ENCODE measurements at places on chromosomes 16 and 17. TPM values are rescaled to one million over a fixed set of nuclear protein-coding genes. Genes with fewer than 3 reads are reported as not detected.

Gene RRAD
- total RNA-seq = 0.89 TPM

Gene IGF2BP1
- total RNA-seq = 51.4 TPM

- DNase-seq = peak; percentile 48
- peak overlapping the region; percentile 93 for H3K4me3 ChIP-seq
- peak overlapping the region; percentile 100 for H3K27ac ChIP-seq
- no peaks in the 10 kb centered on the region for H3K27me3 ChIP-seq
Measured at GRCh38 chr16:71807905-71808592, 585 bp downstream of the AP1G1 start.

- H3K27me3 ChIP-seq = no peaks in the 10 kb centered on the region
- no peaks in the 10 kb centered on the region for H3K4me1 ChIP-seq
- no peak overlapping the region for H3K27ac ChIP-seq
- H3K36me3 ChIP-seq = peaks cover 24% of the 10 kb centered on the region
- no peak overlapping the region for H3K4me3 ChIP-seq
Measured at GRCh38 chr16:67762385-67762784, 43.3 kb upstream of the GFOD2 start.

Gene MPP3
- total RNA-seq = 6.1 TPM

Gene LAT
- total RNA-seq = 12.0 TPM

DNA sequence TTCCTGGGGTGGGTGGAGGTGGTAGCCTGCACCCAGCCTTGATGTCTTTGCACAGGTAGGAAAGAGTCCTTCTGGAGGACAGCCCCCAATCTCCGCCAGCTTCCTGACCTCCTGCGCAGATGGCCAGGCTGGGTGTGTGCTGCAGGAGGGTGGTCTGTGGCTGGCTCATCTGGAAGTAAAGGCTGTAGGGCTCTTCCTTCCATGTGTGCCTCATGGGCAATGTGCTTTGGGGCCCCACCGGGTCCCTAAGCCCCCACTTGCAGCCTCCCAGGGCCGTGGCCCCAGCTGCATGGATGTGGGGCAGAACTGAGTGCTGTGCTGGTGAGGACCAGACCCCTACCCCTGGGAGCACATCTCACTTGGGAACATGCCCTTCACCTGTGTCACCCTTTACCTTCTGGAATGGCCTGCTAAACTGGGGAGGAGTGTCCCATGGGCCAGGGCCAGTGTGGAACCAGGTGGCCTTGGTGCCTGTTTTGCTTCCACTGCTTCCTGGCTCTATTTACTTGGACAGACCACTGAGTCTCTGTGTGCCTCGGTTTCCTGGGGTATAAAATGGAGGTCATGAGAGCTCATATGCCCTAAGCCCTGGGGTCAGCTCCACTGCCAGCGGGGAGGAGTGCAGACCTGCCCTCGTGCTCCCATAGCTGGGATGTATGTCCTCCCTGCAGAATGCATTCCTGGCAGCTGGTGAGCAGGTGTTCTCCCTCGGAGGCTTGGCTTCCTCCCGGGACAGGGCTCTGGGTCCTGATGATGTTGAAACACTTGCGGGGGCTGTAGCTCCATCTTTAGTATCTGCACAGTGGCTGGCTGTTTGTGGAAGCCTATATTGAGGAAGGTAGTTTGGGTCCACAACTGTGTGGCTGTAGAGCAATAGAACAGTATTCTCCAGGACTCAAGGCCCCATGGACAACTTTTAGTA is 18.0 kb downstream of the MPRIP start:
- H3K4me1 ChIP-seq = peaks cover 47% of the 10 kb centered on the region
- no peak for DNase-seq
- no peak overlapping the region for H3K27ac ChIP-seq
- H3K4me3 ChIP-seq = no peak overlapping the region
- peaks cover 5% of the 10 kb centered on the region for H3K36me3 ChIP-seq

GRCh38 chr16:88681709-88682451 is 4.4 kb downstream of the SNAI3 start:
- no peak for DNase-seq
- no peaks in the 10 kb centered on the region for H3K36me3 ChIP-seq
- peaks cover 2% of the 10 kb centered on the region for H3K4me1 ChIP-seq
- H3K27me3 ChIP-seq = peaks cover 21% of the 10 kb centered on the region
- no peak overlapping the region for H3K27ac ChIP-seq

Gene C16orf54
- not detected for total RNA-seq

Gene KRT25
- total RNA-seq = not detected

Gene GLYR1
- 76.9 TPM for total RNA-seq

- peaks cover 20% of the 10 kb centered on the region for H3K4me1 ChIP-seq
- no peak for DNase-seq
- H3K27me3 ChIP-seq = no peaks in the 10 kb centered on the region
Measured at GRCh38 chr17:78617511-78618061, 40.4 kb upstream of the DNAH17 start.

- H3K27me3 ChIP-seq = peaks cover 35% of the 10 kb centered on the region
- no peak overlapping the region for H3K4me3 ChIP-seq
- H3K36me3 ChIP-seq = no peaks in the 10 kb centered on the region
Measured at GRCh38 chr17:61584866-61585265, 6.2 kb downstream of the NACA2 start.

Gene PTGES3L
- total RNA-seq = 0.35 TPM

GRCh38 chr17:19629449-19629848 is 19.1 kb upstream of the ALDH3A2 start:
- no peaks in the 10 kb centered on the region for H3K27me3 ChIP-seq
- H3K36me3 ChIP-seq = no peaks in the 10 kb centered on the region
- DNase-seq = no peak
- H3K4me3 ChIP-seq = no peak overlapping the region

- peaks cover 13% of the 10 kb centered on the region for H3K36me3 ChIP-seq
- H3K4me3 ChIP-seq = peak overlapping the region; percentile 89
- H3K27ac ChIP-seq = peak overlapping the region; percentile 96
- H3K27me3 ChIP-seq = no peaks in the 10 kb centered on the region
Measured at GRCh38 chr16:31459687-31460581, 633 bp downstream of the ARMC5 start.

DNA sequence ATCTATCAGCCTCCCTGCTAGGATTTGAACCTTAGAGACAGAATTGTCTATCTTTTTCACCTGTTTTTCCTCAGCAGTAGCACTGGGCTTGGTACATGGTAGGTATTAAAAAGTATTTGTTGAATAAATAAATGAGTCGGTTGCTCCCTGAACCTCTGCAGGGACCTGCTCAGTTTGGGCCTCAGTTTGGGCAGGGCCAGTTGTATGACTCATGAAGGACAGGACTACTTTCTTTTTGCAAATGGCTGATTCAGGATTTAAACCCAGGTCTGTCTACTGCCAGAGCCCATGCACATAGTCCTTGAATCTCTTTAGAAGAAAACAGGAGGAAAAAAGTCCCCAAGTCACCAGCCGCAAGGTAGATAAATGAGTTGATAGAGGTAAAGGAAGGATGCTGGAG is 3.1 kb downstream of the MMP2 start:
- no peak overlapping the region for H3K4me3 ChIP-seq
- peaks cover 35% of the 10 kb centered on the region for H3K36me3 ChIP-seq
- H3K4me1 ChIP-seq = peaks cover 36% of the 10 kb centered on the region

DNA sequence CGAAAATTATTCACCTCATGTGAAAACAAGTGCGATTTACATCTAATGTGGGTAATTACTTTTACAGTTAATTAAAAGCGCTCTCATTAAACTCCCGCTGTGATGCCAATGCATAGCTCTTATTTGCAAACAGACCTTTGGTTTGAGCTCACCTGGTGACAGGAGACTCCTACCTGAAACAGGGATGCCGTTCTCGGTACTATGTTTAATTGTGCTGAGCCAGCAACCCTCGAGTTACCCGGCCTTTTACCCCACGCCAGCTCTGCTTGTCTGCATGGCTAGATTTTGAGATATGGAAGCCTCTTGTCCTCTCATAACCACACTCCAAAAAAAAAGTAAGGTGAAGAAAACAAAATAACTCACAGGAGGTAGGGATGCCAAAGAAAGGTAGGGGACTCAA is 690.4 kb upstream of the RBFOX1 start:
- H3K36me3 ChIP-seq = no peaks in the 10 kb centered on the region
- no peaks in the 10 kb centered on the region for H3K27me3 ChIP-seq
- H3K27ac ChIP-seq = no peak overlapping the region
- no peaks in the 10 kb centered on the region for H3K4me1 ChIP-seq
- H3K4me3 ChIP-seq = no peak overlapping the region

GRCh38 chr17:59914274-59914854 is 21.4 kb downstream of the RPS6KB1 start:
- no peaks in the 10 kb centered on the region for H3K4me1 ChIP-seq
- no peak overlapping the region for H3K4me3 ChIP-seq

- H3K36me3 ChIP-seq = peaks cover 22% of the 10 kb centered on the region
- no peaks in the 10 kb centered on the region for H3K27me3 ChIP-seq
- peaks cover 32% of the 10 kb centered on the region for H3K4me1 ChIP-seq
Measured at GRCh38 chr16:67541391-67542263, 13.0 kb downstream of the RIPOR1 start.

- H3K4me1 ChIP-seq = no peaks in the 10 kb centered on the region
- H3K27me3 ChIP-seq = peaks cover 22% of the 10 kb centered on the region
- H3K4me3 ChIP-seq = no peak overlapping the region
- no peak overlapping the region for H3K27ac ChIP-seq
Measured at GRCh38 chr16:48182979-48183537, 27.3 kb upstream of the ABCC12 start.

DNA sequence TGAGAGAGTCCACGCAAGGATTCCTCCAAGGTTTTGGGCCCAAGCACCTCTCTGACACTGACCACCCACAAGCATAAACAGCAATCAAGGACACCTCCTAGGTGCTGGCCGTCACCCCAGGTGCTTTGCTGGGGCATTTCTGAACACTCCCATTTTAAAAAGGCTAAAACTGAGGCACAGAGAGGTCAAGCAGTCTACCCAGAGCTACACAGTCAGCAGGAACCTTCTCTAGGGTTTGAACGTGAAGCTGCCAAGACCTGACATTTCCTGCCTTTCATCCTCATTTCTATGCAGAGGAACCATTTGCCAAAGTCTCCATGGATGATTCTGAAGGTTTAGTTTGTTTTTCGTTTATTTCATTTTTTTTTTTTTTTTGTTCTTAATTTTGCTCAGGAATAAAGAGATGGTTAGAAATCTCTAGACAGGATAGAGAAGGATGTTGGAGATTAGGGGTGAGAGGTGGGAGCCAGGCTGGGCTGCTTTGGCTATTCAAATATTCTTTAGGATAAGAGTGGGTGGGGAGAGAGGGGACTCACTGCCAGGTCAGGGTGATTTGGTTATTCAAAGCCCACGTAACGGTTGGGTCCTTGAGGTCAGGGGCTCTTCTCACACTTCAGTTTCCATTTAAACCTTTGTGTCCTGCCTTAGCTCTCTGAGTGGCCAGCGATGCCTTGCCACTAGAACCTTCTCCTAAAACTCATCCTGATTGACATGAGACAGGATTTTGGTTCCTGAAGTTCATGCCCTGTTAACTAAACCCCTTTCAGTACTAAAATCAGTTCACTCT is 6.2 kb downstream of the PLCG2 start:
- DNase-seq = no peak
- H3K36me3 ChIP-seq = no peaks in the 10 kb centered on the region
- H3K27me3 ChIP-seq = peaks cover 60% of the 10 kb centered on the region
- no peaks in the 10 kb centered on the region for H3K4me1 ChIP-seq

Gene SRL
- not detected for total RNA-seq

Gene CSH2
- total RNA-seq = not detected

DNA sequence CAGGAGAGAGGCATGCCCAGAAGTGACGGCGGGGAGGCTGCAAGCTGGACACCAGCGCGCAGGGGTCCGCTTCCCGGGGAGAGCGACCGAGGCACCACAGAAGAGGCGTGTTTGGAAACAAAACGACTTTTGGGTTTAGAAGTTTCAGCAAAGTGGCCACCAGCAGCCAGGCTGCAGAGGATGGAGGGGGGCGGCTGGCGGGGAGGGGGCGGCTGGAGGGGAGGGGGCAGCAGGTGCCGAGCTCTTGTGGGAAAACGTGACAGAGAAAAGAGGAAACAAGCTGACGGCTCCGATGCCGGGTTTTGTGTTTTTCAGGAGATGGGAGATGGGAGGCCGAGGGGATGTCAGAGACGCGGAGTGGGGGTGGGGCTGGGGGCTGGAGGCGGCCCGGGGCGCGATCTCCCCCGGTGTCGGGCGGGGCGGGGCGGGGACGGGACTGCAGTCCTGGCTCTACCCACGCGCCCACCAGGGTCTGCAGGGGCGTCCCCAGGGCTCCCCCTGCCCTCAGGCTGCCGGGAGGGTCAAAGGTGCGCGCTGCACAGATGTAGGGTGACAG is 32.1 kb upstream of the RPH3AL start:
- H3K27me3 ChIP-seq = peaks cover 11% of the 10 kb centered on the region
- peaks cover 32% of the 10 kb centered on the region for H3K4me1 ChIP-seq
- no peaks in the 10 kb centered on the region for H3K36me3 ChIP-seq
- DNase-seq = no peak
- H3K27ac ChIP-seq = no peak overlapping the region

- no peak overlapping the region for H3K4me3 ChIP-seq
- H3K27me3 ChIP-seq = no peaks in the 10 kb centered on the region
- H3K4me1 ChIP-seq = peaks cover 34% of the 10 kb centered on the region
Measured at GRCh38 chr17:77828749-77829539, 129.6 kb upstream of the TNRC6C start.

Gene CHST6
- total RNA-seq = 0.43 TPM
